Left ventricle myocardium inferior (tissue), 1 donor: ENCODE measurements at places on chromosomes 5 and 9. TPM values are rescaled to one million over a fixed set of nuclear protein-coding genes. Genes with fewer than 3 reads are reported as not detected.

DNA sequence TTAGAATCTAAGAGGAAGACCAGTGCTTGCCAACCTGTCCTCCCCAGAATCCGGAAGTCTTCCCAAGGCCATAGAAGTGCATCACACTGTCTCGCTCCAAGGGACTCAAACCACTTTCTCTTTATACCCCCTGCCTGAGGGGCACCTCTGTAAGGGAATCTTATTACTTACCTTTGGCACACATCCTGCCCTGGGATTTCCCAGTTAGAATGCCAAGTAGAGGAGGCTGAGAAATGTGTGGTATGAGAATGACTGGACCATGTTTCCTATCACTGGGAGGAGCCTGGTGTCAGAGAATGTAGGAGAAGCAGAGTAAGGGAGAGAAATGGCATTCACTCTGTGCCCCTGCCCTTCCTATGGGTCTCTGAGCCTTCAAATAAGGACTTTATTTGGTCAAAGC lies 85.8 kb downstream of the AOPEP start:
- no peak for DNase-seq

Gene NMRK1
- 13.8 TPM for total RNA-seq

DNA sequence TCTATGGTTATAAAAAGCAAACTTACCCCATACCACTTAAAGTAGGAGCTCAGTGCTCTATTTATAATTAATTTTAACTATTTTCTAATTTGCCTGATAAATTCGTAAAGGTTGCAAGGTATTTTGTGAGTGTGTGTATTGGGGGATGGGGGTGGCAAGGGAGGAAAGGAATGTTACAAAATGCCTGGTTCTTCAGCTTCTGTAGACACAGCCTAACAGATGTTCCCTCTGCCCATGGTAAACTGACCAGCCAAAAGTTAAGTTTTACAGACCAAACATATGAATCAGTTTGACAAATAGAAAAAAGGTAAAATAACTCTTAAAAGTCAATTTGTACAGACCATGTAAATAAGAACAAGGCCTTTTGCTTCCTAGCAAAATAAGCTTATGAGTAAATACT lies 232.6 kb downstream of the KIAA0825 start:
- DNase-seq = no peak

- DNase-seq = no peak
Observed at GRCh38 chr5:15650266-15650665, 150.3 kb downstream of the FBXL7 start.

DNA sequence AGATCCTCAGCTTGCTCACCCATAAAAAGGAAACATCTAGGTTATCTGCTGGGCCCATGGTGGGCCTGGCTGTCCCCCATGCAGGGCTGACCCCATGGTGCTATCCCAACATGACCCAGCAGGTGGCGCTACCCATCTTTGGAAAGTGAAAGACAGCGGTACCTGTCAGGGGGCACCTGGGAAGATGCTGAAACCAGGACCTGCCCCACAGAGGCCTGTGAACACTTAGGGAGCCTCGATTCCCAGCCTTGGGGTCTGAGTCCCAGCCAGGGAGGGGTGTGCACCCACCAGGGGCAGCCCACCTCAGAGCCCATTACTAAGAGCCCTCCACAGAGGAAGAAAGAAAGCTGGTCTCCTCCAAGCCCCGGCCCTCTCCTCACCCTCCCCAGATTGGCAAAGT lies 46.6 kb upstream of the IPPK start:
- peak; percentile 66 for DNase-seq

- peak; percentile 63 for DNase-seq
Observed at GRCh38 chr9:133737774-133738639, at the start of gene SARDH. Gene SARDH (minus strand): TSS chr9:133738352. CDS start chr9:133734173, 4,179 bp downstream.

DNA sequence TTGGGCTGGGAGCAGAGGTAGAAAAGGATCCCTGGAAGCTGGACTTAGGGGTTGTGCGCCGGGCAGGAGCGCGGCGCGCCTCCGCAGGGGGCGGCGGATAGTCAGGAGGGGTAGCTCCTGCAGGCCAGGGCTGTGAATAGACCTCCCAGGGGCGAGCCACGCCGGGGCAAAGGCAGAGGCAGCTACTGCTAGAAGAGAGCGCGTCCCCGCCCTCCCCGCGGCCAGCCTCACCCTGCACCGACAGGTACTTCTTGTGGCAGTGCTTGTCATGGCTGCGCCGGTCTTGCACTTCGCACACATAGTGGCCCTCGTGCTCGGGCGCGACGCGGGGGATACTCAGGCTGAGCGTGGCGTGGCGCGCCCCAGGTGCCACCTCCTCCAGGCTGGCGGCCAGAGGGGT lies 28.1 kb downstream of the FLT4 start:
- no peak for DNase-seq

Gene ALDOB
- total RNA-seq = 0.41 TPM

Gene OR13C5
- not detected for total RNA-seq

Gene SPATA31A3
- not detected for total RNA-seq

Gene OCLN
- total RNA-seq = 2.0 TPM

GRCh38 chr5:19122923-19123322 lies 865.1 kb downstream of the CDH18 start:
- no peak for DNase-seq

GRCh38 chr5:169651526-169651925 lies 14.5 kb downstream of the DOCK2 start:
- no peak for DNase-seq

- DNase-seq = no peak
Observed at GRCh38 chr9:18500451-18500850, 26.5 kb downstream of the ADAMTSL1 start.

Gene ANKRD34B
- total RNA-seq = not detected

GRCh38 chr9:70883056-70883455 lies 238.4 kb downstream of the TRPM3 start:
- DNase-seq = no peak

GRCh38 chr5:135458921-135459331 lies 6.8 kb upstream of the TIFAB start:
- no peak for DNase-seq

Gene GPR150
- 0.14 TPM for total RNA-seq
